ENCODE measurements at places on chromosomes 1 and 21.

GRCh38 chr1:79353224-79353623 lies 346.7 kb upstream of the ADGRL4 start:
- no peak for DNase-seq

GRCh38 chr1:203214871-203215270 lies 14.6 kb downstream of the CHIT1 start:
- no peak for DNase-seq

DNA sequence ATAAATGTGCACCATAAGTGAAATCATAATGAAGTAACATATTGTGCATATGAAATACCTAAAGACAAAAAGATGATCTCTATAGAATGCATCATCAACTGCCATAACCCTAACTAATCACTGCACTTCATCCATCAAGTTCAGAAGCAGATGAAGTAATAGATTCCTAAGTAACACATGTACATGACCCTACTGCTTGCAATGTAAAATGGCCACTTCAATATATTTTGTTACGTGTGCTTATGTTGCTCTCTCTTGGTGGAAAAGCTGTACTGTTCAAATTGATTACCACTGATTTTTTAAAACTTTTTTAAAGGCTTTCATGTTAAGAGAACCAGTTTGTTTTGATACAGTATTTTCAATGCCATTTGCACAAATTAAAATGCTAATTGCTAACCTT lies 141.8 kb downstream of the TTLL7 start:
- no peak for DNase-seq

GRCh38 chr1:14713077-14713476 lies 114.6 kb downstream of the KAZN start:
- DNase-seq, result no peak

- no peak for DNase-seq
Observed at GRCh38 chr1:226864311-226864710, 6.1 kb upstream of the PSEN2 start.

GRCh38 chr1:239735111-239735510 lies 348.7 kb downstream of the CHRM3 start:
- DNase-seq, result no peak

GRCh38 chr1:109826930-109827349 lies 63.2 kb upstream of the EPS8L3 start:
- no peak for DNase-seq

GRCh38 chr1:114333690-114334089 lies 177.3 kb downstream of the TRIM33 start:
- DNase-seq, result no peak

- no peak for DNase-seq
Observed at GRCh38 chr1:28078680-28079626, 9.5 kb downstream of the EYA3 start.

GRCh38 chr1:117770981-117771531 lies 158.4 kb downstream of the GDAP2 start:
- no peak for DNase-seq

GRCh38 chr1:31143455-31143854 lies 77.9 kb upstream of the PUM1 start:
- DNase-seq, result no peak

GRCh38 chr1:103106426-103107341 lies 1.6 kb downstream of the COL11A1 start:
- no peak for DNase-seq
